Stimulated activated CD8-positive, alpha-beta memory T cell treated with anti-CD3 and anti-CD28 coated beads, Interleukin-4, amount 100 ng/mL, for 24 hours (primary cell): ENCODE measurements at places on chromosomes 3 and 15.

GRCh38 chr15:52093167-52093538, 19.4 kb downstream of the BCL2L10 start:
- DNase-seq, result no peak

- DNase-seq, result no peak
Measured at GRCh38 chr15:58684036-58684710, 65.3 kb downstream of the ADAM10 start.

- DNase-seq, result no peak
Measured at GRCh38 chr3:114666623-114667022, 372.8 kb downstream of the TIGIT start.

DNA sequence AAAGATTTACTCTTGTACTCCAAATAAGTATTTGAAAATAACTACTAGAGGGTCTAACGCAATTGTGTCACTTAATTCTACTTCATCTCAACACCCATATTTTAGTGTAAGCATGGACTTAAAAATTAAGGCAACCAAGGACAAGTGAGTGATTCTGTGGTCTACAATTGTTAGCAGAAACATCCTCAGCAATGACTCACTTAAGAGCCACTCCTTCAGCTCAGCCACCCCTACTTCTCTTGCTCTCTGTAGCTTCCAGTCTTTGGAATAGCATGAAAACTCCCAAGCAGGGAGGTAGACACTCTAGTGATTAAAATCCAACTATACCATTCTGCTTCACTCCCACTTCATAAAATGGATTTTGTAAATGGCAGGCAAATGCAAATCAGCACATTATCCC, 116.0 kb upstream of the LRRN1 start:
- DNase-seq, result no peak

- DNase-seq, result no peak
Measured at GRCh38 chr15:49320351-49320750, 102.7 kb upstream of the FGF7 start.

- no peak for DNase-seq
Measured at GRCh38 chr3:149118724-149119123, 10.7 kb upstream of the HPS3 start.

DNA sequence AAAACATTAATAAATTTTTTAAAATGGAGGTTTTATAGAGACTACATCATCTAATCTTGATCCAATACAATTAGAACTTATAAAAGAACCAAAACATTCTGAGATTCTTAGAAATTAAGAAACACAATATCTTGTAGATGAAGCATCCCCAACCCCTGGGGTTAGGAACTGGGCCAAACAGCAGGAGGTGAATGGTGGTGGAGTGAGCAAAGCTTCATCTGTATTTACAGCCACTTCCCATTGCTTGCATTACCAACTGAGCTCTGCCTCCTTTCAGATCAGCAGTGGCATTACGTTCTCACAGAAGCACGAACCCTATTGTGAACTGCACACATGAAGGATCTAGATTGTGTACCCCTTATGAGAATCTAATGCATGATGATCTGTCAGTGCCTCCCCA, 36.3 kb downstream of the KNL1 start:
- DNase-seq, result no peak

DNA sequence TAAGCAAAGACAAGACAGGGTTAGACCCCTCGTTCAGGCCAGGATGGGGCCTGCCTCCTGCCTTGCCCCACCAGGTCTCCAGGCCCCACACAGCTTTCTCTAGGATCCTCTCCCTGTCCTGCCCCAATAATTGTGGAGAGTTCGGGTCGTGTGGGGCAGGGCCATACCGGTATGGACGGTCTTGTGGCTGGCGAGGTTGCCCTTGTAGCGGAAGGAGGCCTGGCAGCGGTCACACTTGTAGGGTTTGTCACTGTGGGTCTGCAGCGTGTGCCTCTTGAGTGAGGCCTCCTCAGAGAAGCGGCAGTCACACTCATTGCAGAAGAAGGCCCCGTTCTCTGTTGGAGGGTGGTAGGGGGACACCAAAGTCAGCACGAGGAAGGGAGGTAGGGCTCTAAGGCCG, 18.7 kb downstream of the BCL6 start:
- DNase-seq, result no peak

DNA sequence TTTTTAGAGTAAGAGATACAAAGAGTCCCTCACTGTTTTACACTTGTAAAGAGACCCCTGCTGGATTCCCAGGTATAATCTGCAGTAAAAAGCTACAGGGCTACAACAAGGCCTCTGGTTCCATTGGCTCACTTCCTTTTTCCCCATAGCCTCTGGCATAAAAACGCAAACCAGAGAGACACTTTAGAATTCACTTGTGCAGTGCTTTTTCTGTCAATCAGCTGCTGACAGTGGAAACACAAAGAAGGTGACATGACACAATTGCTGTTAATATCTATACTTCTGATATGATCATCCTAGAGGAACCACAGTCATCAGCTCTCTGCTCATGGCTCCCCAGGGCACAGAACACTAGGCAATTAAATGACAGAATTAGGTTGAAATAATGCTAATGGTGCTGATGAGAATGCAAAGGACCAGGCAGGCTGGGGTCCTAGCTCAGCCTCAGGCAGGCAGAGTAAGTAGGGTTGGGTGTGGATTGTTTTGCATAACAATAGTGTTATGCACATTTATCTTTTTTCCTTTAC, 667.9 kb upstream of the CFAP20DC start:
- no peak for DNase-seq

GRCh38 chr15:89026167-89026566, 62.1 kb upstream of the ABHD2 start:
- no peak for DNase-seq

- no peak for DNase-seq
Measured at GRCh38 chr3:193052354-193053045, 134.8 kb upstream of the MB21D2 start.

DNA sequence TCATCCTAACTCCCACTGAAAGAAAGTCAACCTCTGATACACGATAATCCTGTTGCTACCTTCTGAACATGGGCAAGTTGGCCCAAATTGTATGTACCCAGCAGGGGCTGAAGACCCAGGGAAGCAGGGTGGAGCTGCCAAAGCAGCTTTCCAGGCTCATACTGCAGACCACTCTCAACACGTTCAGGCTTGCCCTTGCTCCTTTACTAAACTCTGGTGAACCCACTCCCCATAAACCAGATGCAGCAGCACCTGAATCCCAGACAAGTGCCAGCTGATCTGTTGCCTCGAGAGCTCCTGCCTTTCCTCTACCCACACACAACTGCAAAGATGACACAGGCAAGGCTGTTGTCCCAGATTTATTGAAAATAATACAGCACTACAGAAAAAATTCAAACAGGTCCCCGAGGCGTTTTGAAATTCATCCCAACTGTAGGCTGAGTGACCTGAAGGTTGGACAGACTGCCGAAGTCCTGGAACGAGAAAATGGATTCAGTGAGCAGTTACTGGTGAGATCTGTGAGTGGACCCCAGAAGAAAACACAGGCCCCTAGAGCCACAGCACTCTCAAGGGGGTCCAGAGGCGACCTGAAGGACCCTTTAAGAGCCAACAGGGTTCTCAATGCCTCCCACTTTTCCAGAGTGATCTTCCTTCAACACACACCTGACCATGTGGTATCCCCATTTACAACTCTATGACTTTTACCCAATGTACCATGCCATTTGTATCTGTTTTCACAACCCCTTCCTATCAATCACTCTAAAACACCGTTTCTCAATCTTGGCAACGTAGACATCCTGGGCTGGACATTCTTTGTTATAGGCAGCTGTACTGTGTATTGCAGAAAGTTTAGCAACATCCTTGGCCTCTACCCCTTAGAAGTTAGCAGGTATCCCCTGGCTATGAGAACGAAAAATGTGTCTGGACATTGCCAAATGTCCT, 3.6 kb downstream of the RPS17 start:
- no peak for DNase-seq
